ENCODE measurements at places on chromosomes 7 and 10.

- DNase-seq = peak; percentile 42
Measured at GRCh38 chr7:47449810-47450590, 131.9 kb downstream of the TNS3 start.

DNA sequence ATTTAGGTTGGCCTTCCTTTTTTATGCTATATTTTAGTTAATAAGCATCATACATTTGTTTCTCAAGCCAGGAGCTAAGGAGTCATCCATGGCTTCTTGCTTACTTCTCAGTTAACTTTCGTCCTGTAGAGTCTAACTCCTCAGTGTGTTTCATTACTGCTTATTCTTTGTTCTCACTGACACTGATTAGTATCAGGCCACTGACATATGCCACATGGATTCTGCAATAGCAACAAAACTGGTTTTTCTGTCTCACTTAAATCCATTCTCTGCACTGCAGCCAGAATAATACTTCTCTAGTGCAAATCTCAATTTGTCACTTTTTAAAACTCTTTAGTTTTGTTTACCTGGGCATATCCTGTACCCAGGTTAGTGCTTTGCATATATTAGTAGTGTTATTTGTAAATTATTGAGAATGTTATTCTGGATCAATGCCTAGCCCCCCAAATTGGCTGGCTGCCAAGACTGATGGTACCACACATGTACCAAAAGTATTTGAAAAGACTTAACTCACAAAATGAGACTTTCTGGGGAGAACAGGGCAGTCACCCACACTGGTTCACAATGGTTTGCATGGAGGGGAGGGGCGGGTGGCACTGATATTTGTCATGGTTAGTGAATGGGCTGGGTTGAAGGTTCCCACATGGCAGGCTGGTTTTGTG lies 79.1 kb downstream of the CCSER2 start:
- DNase-seq = no peak

DNA sequence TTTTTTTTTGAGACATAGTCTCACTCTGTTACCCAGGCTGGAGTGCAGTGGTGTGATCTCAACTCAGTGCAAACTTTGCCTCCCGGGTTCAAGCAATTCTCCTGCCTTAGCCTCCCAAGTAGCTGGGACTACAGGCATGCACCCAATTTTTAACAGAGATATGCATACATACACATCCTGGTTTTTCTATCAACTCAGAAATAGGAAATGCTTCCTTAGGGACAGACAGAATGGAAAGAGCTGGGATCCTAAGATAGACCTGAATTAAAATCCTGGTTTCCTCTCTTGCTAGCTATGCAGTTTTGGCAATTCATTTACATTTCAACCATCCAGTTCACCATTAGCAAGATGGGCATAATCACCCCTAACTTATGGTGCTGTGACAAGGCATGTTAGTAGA lies 347.5 kb downstream of the GPAM start:
- no peak for DNase-seq

DNA sequence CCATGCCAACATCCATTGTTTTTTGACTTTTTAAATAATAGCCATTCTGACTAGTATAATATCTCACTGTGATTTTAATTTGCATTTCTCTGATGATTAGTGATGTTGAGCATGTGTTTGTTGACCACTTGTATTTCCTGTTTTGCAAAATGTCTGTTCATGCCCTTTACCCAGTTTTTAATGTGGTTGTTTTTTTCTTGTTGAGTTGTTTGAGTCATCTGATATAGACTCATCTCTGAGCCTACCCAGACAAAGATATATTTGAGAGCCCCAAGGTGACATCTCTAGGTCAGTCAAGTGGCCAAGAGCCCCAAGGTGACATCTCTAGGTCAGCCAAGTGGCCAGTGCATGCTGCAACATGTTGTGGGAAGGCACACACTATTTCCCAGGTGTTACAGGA lies 224.7 kb downstream of the HECW1 start:
- peak; percentile 4 for DNase-seq

DNA sequence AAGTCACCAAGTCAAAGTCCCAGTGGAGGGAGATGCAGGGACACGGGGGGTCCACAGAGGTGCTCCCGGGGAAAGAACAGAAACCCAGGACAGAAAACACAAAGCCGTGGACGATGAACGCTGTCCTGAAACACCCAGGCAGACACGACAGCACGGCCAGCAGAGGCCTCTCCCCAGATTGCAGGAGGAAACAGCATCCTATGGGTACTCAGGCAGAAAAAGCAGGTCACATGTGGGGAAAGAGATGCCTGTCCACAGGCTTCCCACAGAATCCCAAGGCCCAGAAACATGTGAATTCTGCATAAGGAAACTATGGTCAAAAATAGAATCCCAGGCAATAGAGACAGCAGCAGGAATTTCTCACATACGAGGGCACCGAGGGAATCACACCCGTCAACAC lies 53.6 kb upstream of the ADGRA1 start:
- DNase-seq = no peak

GRCh38 chr10:44952779-44953231 lies 6.8 kb upstream of the RASSF4 start:
- peak; percentile 58 for DNase-seq

- DNase-seq = no peak
Measured at GRCh38 chr10:96462606-96463151, 51.0 kb downstream of the TLL2 start.

- DNase-seq = no peak
Measured at GRCh38 chr10:130687566-130687965, 551.4 kb downstream of the GLRX3 start.

DNA sequence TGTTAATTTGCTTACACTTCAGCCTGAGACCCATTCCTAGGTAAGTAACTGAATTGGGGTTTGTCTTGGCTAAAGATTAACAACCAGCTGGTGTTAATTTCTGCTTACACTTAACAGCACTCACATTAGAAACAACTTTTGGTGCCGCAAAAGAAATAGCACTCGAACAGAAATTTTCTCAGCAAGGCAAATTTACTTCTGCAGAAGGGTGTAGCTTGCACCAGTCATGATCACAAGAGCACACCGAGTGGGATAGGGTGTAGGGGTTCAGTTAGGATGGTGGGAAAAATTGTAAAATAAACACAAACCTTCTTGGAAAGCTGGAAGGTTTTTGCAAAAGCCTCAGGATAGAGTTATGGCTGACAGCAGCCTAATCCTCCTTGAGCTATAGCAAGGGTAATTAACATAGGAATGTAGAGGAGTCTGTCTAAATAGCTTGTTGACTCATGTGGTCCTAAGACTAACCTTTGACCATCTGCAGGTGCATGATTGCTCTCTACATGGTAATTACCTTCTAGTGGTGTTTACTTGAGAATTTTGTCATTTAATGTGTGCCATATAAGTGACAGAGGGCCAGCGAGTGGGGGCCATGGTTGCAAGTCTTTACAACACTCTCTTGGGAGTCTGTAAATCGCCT lies 67.8 kb upstream of the CDK13 start:
- no peak for DNase-seq

DNA sequence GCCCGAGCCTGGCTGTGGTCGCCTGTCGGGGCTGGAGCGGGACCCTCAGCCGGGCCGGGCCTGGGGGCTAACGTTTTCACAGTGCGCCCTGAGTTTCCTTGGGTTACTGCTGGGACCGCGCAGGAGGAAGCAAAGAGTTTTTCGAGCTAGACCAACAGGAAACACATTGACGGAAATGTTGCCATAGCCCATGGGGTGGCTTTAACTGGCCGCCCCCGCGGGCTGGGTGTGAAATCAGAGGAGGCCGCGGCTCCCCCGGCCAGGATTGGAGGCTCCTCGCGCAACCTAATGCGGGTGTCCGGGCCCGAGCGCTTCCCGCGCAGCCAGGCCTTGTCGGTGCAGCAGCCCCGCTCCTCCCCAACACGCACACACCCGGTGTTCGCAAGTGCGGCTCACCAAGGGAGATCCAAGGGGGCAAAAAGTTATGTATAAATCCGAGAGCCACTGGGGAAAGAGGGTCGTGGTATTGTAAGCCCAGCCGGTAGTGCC lies 1.9 kb downstream of the HHEX start:
- no peak for DNase-seq

DNA sequence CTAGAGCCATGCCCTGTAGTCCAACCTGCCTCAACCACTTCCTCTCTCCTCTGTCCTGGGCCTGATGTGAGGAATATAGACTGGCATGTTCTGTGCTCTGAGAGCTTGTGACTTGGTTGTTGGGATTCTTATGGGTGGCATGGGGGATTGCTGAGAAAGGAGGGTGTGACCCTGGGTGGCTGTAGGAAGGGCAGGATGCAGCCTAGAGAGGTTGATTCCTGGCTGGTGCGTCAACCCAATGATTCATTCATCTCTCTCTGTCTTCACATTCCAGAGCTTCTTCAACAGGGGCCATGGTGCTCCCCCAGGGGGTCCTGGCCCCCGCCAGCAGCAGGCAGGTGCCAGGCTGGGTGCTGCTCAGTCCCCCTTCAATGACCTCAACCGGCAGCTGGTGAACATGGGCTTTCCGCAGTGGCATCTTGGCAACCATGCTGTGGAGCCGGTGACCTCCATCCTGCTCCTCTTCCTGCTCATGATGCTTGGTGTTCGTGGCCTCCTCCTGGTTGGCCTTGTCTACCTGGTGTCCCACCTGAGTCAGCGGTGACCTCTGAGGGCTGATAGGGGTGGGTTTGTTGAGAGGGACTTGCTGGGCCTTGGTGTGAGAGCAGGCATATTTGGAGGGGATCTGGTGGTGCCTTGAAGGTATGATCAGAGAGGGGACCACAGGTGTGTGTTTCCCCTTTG lies 2.6 kb downstream of the FAM241B start:
- DNase-seq = no peak

DNA sequence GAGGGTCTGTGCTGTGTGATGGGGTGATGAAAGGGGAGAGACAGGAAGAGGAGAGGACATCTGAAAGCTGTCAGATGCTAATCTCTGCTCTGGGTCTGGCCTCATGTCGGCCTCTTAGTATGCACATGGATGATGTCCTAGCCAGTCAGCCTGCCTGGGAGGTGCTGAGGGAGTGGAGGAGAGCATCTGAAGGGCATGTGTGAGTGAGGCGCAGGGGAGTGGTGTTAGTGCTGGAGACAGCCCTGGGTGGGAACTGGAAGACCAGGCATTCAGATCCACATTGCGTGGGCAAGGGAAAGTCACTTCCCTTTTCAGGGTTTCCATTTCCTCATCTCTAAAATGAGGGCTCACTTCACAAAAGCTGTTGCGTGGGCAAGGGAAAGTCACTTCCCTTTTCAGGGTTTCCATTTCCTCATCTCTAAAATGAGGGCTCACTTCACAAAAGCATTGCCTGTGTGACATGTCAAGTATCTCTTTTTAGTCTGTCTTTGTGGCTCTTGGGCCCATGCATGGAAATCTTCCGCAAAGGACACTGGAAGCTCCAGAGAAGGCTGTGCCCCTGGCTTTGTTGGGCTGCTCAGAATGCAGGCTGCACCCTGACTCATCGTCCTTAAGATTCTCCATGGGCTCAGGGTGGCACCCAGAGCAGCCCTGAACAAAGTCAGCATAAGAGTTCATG lies 10.0 kb downstream of the SFTPD start:
- DNase-seq = no peak

GRCh38 chr10:127293640-127294039 lies 97.2 kb upstream of the INSYN2A start:
- peak; percentile 11 for DNase-seq

- DNase-seq = no peak
Measured at GRCh38 chr7:16905300-16906044, 23.7 kb upstream of the AGR3 start.

GRCh38 chr10:90213346-90213745 lies 512.0 kb downstream of the KIF20B start:
- no peak for DNase-seq

DNA sequence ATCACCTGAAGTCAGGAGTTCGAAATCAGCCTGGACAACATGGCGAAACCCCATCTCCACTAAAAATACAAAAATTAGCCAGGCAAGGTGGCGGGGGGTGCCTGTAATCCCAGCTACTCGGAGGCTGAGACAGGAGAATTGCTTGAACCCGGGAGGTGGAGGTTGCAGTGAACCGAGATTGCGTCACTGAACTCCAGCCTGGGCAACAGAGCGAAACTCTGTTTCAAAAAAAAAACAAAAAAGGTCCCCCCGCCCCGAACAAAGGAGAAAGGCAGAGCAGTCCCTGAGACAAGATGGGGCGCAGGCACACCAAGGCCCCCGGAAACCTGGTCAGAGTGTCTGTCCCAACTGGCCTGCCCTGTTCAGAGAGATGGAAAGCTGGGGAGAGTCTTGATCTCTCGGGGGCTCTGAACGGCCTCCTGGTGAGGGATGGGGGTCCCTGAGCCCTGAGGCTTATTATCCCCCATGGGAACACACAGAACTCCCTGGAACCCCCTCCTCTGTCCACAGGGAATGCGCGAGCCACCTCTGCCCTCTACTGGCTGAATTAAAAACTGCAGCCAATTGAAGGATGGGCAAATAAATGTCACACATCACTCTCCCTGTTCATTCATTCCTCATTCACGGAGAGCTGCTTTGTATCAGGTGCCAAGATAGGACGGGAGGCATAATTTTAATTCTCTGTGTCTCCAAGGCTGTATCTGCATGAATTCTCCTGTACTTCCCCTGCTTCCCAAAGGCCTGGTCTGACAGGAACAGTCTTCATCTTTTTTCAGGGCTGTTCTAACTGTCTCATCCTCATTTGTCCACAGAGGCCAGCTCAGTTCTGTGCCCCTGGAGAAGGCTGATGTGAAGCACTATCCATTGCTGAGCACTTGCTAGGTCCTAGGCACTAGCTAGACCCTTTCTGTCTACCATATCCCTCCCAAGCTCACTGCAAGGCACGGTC lies 28.9 kb downstream of the MAT1A start:
- DNase-seq = peak; percentile 24

GRCh38 chr10:122127943-122128342 lies 139.0 kb downstream of the TACC2 start:
- DNase-seq = no peak

DNA sequence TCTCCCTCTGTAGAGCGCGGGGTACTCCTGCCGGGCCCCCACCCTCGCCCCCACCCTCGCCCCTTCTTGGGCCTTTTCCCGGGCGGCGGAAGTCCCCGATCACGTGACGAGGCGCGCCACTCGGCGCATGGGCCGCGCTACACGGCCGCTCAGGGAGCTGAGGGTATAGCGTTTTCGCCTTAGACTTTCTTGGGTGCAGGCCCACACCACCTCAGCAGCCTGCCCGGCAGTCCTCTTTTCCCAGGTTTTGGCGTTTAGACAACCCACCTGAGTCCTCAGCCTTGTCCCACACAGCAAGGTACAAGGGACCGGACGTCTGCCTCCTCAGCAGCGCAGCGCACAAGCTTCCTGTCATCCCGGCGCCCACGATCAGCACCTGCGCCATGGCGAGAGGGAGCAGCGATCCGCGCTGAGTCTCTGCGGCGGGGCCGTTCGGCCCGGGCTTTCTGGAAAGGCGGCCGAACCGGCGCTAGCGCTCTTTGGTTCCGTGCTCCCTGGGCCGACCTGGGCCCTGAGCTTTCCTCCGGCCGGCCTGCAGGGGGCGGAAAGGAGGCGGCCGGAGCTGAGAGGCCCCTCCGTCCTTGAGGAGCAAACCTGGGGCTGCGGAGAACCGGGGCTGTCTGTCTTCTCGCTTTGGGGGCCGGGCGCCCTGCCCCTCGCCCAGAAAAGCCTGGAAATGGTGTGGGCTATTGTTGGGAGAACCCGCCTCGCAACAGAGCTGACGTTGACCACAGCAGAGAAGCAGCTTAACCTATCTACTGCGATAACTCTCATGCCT lies at the start of gene RNLS:
RNLS (minus strand) TSS at position 513 of the 778 bp plus-strand sequence.
- peak; percentile 59 for DNase-seq
